Activated T-cell treated with anti-CD3 and anti-CD28 coated beads, Interleukin-2, amount 50 U/mL, for 72 hours (primary cell): ENCODE measurements at places on chromosomes 11 and 22.

GRCh38 chr11:133825156-133825555, 20.2 kb downstream of the SPATA19 start:
- DNase-seq: no peak

DNA sequence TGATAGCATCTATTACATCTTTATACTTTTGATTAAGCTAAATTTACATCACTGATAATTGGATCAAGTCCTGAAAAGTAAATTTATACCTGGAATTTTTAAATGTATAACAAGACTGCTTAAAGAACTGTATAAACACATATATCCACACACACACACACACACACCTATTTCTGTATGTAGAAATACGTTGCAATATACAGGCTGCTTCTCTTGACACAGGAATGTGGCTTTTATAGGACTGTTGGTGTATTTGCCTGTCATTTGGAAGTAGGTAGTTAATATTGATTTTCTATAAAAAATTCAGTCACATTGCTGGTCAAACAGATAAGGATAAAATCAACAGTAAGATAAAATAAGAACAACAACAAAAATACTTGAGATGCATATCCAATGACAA, 708.5 kb upstream of the RAG2 start:
- no peak for DNase-seq

DNA sequence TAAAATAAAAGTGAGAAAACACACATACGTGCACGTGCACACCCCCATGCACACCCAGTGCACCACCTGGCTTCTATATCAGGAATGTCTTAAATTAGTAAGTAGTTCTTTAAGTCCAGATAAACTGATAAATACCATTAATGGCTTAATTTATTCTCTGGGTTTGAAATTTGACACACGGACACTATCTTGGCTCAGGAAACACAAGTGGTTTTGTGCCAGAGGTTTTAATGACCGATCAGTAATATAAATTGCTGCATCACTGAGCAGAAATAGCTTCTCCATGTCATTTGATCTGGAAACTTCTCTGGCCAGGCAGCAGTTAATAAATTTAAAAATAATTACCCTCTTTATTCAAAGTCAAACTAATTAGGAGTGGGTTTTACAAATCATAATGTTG, 101.5 kb upstream of the NNMT start:
- DNase-seq: no peak

DNA sequence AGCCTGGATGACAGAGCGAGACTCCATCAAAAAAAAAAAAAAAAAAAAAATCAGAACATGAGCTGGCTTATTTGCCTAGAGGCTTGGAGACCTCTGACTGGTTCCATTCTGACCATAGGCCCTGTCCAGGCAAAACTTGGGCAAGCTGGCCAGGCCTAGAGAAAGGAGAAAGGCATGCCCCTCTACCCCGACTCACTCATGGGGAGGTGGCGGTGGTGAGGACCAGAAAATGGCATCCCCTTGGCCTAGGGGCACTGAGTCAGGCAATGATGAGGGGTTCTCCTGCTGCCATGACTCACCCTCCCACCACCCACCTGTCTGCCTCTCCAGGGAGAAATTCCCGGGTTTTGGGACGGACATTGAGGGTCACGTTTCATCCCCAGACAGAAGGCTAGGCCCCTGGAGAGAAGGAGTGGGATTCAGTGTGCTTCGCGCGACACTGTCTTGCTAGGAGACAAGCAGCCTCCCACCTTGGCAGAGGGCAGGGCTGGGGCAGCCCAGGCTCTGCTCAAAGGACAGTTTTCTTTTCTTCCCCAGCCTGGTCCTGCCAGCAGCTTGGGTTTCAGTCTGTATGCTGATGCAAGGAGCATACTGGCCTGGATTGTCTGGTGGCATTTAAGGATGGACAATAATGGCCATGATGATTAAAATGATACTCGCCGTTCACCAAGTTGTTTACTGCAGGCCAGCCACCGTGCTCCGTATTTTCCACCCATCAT, 17.2 kb downstream of the TOB2 start:
- no peak for DNase-seq

DNA sequence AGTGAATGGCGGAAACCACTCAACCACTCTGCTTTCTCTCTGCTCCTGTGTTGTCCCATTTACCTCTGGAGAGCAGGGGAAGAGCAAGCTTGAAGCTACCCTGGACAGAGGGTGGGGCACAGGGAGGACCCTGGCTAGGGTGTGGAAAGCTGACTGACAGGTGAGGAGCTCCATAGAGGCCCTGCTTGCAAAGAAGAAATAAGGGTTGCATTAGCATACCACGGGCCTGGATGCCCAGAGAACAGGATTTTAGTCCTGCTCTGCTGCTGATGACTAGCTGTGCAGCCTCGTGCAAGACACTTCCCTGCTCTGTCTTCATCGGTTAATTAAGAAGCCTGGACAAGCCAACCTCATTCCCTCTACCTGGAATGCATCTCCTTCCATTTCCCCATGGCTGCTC, 135.0 kb downstream of the BUD13 start:
- no peak for DNase-seq

DNA sequence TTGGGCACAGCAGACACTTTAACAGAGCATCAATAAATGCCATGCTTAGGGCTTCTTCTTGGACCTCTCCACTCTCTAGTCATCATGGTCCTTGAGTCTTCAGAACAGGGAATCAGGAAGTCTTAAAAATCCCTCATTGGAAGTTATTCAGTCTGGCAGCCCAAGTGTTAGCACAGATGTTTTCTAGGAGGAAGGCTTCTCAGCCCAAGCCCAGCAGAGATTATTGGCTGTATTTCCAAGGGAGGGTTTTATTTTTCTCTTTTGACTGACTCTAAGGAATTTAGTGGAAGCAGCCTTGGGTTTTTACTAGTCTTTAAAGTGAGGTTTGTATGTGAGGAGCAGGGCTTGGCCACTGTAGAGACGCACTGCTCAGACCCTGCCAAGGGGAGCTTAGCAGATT, 41.9 kb downstream of the CEP164 start:
- DNase-seq: no peak

DNA sequence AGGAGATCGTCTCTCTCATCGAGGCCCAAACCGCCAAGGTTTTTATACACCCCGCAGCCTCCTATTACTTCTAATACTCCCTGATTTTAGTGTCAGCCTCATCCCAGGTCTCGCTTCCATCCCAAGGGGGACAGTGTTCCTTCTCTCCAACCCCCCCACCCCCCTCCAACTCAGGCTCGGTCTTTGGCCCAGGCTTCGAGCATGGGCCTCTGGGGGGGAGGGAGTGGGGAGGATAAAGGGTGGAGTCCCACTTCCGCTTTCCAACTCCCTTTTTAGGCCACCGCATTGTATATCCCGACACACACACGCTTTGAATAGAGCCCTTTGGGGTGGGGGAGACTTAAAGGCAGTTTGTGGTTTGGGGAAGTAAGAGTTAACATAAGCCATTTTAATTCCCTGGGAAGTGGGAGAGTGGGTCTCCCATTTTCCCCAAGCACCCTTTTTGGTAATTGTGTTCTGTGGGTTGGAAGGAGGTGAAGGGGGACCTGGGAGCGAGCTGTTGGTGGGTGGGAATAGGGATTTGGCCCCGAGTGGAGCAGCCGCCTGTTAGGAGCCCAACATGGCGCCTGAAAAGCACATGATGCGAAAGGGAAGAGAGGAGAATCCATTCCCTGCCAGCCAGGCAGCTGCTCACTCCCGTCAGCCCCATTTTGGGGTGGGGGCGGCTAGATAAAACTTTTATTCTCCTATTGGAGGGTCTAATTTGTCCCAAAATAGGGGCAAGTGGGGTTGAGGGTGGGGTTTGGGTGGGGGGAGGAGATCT, 844 bp downstream of the PCF11 start:
- peak; percentile 47 for DNase-seq

DNA sequence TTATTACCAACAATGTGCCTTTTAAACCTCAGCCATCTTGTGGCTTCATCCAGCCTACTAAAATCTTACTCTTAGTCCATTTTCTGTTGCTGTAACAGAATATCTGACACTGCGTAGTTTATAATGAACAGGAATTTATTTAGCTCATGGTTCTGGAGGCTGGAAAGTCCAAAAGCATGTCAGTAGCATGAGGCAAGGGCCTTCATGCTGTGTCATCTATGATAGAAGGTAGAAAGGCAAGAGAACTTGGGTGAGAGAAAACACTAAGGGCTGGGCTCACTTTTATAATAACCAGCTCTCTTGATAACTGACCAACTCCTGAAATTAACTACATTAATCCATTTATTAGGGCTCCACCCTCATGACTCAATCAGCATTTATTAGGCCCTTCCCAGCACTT, 13.5 kb downstream of the BTBD10 start:
- no peak for DNase-seq

DNA sequence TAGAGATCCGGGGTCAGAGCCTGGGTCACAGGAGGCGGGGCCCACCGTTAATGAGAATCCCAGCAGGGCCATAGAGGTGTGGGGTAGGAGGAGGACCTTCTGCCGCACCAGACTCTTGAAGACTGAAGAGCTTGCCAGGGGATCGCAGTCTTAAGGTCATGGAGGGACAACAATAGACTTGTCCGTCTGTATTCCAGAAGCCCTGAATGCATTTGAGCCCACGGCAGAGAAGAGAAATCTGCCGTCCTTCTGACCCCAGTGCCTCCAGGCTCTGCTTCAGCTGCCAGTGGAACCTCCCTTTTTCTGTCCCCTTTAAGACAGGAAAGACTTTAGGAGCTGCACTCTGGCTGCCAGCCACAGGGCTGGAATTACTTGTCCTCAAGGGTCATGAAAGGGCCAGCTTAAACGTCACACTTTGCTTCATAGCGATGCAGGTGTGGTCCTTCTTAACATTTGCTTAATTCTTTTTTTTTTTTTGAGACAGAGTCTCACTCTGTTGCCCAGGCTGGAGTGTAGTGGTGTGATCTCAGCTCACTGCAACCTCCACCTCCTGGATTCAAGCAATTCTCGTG, 15.5 kb upstream of the ST3GAL4 start:
- DNase-seq: no peak

- DNase-seq: peak; percentile 55
Measured at GRCh38 chr11:96215110-96215782, 127.7 kb downstream of the MAML2 start.
